Spinal cord (tissue), 10 donors: ENCODE measurements at places on chromosomes 2 and 18. TPM values are rescaled to one million over a fixed set of nuclear protein-coding genes. Genes with fewer than 3 reads are reported as not detected.

GRCh38 chr2:191637182-191638078 is 40.5 kb upstream of the NABP1 start:
- no peaks in the 10 kb centered on the region for H3K36me3 ChIP-seq
- no peak overlapping the region for H3K27ac ChIP-seq
- H3K27me3 ChIP-seq, result no peaks in the 10 kb centered on the region
- H3K4me3 ChIP-seq, result no peak overlapping the region
- DNase-seq, result no peak

Gene DSG1
- total RNA-seq, result 0.20 TPM

DNA sequence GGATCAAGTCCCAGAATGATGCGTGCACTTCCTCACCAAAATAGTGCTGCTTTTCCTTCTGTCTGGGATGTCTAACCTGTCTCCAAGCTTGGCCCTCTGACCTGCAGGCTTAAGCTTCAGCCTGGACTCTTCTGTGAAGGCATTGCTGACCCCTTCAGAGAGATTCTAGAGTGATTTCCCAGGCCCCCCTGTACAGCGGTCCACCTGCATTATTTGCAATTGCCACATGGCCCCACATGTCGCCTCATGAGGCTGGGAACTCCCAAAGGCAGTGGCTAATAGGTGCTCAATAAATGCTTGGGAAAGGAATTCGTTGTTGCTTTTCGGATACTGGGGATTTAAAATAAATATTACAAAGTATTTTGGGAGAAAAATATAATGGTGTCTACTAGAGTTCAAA is 32.3 kb upstream of the MEP1B start:
- H3K4me3 ChIP-seq, result no peak overlapping the region
- H3K4me1 ChIP-seq, result peaks cover 6% of the 10 kb centered on the region
- no peak for DNase-seq
- H3K27ac ChIP-seq, result no peak overlapping the region

- H3K36me3 ChIP-seq, result no peaks in the 10 kb centered on the region
- no peak overlapping the region for H3K27ac ChIP-seq
- no peak overlapping the region for H3K4me3 ChIP-seq
- DNase-seq, result no peak
- no peaks in the 10 kb centered on the region for H3K4me1 ChIP-seq
Measured at GRCh38 chr18:67143028-67143427, 373.5 kb downstream of the DSEL start.
